ENCODE measurements at places on chromosomes 11 and 22. TPM values are rescaled to one million over a fixed set of nuclear protein-coding genes. Genes with fewer than 3 reads are reported as not detected.

Gene MS4A6A
- 1.7 TPM for total RNA-seq

Gene GSTT2
- not detected for total RNA-seq

Gene MRGPRE
- total RNA-seq = not detected

Gene SYVN1
- 42.7 TPM for total RNA-seq

Gene LINC01488
- total RNA-seq = not detected

Gene ARL2
- total RNA-seq = 112 TPM

Gene CYP2D6
- 0.18 TPM for total RNA-seq
